ENCODE measurements at places on chromosomes 2 and 18. TPM values are rescaled to one million over a fixed set of nuclear protein-coding genes. Genes with fewer than 3 reads are reported as not detected.

Gene CHMP1B
- 48.2 TPM for polyA plus RNA-seq

Gene CCDC74B
- polyA plus RNA-seq: 3.1 TPM

DNA sequence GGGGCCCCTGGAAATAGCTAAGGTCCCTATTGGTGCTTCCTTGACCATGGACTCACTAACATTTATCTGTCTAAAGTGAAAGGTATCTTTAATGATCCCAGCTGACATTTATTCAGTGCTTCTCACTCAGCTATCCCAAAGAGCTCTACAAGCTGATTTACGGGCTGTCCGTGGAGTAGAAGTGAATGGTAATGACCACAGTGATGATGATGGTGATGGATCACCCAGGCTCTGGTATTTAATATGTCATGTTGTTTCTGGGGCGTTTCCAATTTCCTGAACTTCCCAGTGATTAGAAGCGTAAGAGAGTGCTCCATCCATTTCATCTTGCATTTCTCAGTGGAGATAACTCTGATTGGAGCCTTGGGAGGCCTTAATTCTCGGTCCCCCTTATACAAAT lies 304.3 kb downstream of the HRH4 start:
- no peak for DNase-seq

DNA sequence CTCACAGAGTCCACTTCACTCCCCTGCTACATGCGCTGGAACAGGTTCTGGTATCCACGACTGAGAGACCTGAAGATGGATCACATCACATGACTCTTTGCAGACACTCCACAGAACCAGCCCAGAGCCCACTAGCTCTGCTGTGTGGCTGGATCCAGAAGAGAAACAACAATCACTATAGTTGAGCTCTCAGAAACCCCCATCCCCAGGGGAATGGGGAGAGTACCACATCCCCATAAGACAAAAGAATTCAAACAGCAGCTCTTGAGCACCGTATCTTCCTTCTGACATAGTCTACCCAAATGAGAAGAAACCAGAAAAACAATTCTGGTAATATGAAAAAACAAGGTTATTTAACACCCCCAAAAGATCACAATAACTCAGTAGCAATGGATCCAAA lies 76.4 kb downstream of the ZSWIM2 start:
- DNase-seq: no peak

- DNase-seq: no peak
These were observed 47.0 kb upstream of the TTC39C start for GRCh38 chr18:23967321-23968089.

GRCh38 chr2:218000136-218000535 lies 2.7 kb downstream of the TNS1 start:
- no peak for DNase-seq

DNA sequence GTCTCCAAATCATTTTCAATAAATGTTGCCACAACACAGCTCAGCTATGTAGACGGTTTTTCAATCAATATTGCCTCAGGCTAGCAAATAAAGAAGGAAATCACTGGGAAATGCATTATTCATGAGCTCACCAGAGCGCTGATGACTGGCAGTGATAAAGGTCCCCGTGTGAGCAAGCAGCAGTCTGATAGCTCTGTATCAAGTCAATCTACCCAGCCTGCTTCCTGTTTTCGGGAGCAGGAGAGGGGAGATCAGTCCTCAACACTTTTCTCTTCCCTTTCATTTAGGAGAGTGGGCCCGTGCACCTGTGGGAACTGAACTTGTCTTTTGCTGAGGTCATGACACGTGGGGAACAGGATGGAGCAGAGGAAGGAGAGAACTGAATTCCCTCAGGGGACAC lies 253.9 kb upstream of the SIX2 start:
- DNase-seq: no peak

- no peak for DNase-seq
These were observed 86.2 kb downstream of the CRIM1 start for GRCh38 chr2:36441816-36442215.

GRCh38 chr2:209451209-209451834 lies 27.5 kb downstream of the MAP2 start:
- no peak for DNase-seq

GRCh38 chr2:163733301-163733938 lies 2.4 kb downstream of the FIGN start:
- no peak for DNase-seq

GRCh38 chr2:77008853-77009252 lies 513.3 kb downstream of the LRRTM4 start:
- no peak for DNase-seq

DNA sequence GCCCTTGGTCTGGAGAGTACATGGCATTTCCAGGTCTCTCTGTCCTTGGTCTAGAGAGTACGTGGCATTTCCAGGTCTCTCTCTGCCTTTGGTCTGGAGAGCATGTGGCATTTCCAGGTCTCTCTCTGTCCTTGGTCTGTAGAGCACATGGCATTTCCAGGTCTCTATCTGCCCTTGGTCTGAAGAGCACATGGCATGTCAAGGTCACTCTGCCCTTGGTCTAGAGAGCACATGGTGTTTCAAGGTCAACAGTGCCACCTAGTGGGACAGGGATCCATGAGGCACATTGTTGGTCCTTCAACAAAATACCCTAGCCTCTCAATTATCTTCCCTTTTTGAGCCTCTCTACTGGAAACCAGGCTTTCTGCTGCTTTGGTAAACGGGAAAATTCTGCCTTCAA lies 250.2 kb downstream of the OTX1 start:
- DNase-seq: no peak

- no peak for DNase-seq
These were observed 121.4 kb upstream of the COL5A2 start for GRCh38 chr2:189300916-189301315.

Gene C18orf54
- polyA plus RNA-seq: 3.6 TPM

Gene NT5DC4
- polyA plus RNA-seq: 2.6 TPM

Gene MAPK4
- polyA plus RNA-seq: 1.5 TPM

Gene ALPI
- polyA plus RNA-seq: 80.6 TPM

DNA sequence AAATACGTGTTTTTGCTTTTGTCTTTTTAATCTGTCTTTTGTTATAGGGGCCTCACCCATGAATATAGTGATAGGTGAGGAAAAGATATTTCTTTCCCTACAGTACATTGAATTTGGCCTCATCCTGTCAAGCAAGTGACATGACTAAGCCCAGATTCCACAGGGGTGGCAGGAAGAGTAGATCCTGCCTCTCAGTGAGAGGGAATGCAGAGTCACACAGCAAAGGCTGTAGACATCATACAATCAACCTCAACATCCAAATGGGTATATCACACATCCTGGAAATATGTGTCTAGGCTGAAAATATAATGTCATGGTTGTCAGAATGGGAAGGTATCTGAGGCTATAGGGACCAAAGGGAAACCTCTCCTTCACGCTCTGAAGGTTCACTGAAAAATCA lies 269.6 kb downstream of the CDH20 start:
- DNase-seq: no peak

Gene TTR
- 761 TPM for polyA plus RNA-seq

GRCh38 chr18:57846258-57846657 lies 43.1 kb upstream of the ATP8B1 start:
- DNase-seq: peak; percentile 63

DNA sequence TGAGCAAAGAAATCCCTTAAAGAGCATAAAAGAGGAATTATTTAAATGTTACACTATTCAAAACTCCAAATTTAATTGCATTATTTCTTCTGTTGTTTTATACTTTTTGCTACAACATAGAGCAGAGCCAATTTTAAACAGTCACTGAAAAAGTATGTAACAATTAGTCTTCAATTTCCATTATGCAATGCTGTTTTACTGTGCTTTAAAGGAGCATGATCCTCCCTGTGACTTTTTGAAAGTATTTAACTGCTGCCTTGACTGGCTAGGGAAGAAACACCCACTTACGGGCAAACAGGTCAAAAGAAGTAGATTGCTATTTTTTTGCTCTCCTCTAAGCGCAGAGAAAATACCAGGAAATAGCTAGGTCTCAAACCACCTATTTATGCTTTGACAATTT lies 217.4 kb upstream of the GCFC2 start:
- DNase-seq: no peak
